Activated T-helper 1 cell treated with anti-CD3 and anti-CD28 coated beads, Interleukin-12 subunit alpha, Interleukin-12 subunit beta, Interleukin-2, Interleukin-4 antibody, amounts not matched to agents 30 ng/mL and 10 ng/mL and 1 ng/mL, durations not matched to agents 14 hours and 24 hours and 36 hours (primary cell): ENCODE measurements at places on chromosomes 4 and X.

- H3K27ac ChIP-seq: no peak overlapping the region
- no peak for DNase-seq
- no peaks in the 10 kb centered on the region for H3K36me3 ChIP-seq
- H3K4me1 ChIP-seq: peaks cover 16% of the 10 kb centered on the region
- peaks cover 46% of the 10 kb centered on the region for H3K27me3 ChIP-seq
- no peak overlapping the region for H3K4me3 ChIP-seq
These were observed 133.8 kb downstream of the PALLD start for GRCh38 chr4:168630445-168631187.

DNA sequence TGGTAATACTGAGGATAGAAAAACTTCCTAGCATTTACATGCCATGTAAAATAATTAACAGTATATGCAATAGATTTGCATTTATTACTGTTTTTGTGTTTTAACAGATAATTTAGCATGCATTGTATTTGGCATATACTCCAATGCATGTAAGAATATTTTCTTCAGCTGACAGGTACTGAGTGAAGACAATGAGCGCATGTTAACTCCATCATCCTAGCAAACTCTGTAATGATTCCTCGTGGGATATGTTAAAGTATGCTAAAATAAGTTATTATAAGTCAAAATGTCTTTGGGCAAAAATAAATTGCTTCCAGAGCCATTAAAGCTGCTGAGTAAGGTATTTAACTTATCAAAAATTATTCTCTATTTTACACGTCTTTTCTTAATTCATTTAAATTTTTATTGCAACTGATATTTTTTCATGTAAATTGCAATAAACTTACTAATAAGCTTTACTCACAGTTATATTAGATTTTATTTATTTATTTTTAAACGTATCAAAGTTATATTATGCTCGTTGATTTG is 616.4 kb upstream of the NDST4 start:
- H3K27ac ChIP-seq: no peak overlapping the region
- H3K4me3 ChIP-seq: no peak overlapping the region
- no peak for DNase-seq
- no peaks in the 10 kb centered on the region for H3K36me3 ChIP-seq

GRCh38 chr4:82049294-82049693 is 324.5 kb downstream of the HNRNPD start:
- H3K4me3 ChIP-seq: no peak overlapping the region
- H3K27ac ChIP-seq: no peak overlapping the region
- no peaks in the 10 kb centered on the region for H3K36me3 ChIP-seq
- H3K4me1 ChIP-seq: no peaks in the 10 kb centered on the region
- DNase-seq: no peak

DNA sequence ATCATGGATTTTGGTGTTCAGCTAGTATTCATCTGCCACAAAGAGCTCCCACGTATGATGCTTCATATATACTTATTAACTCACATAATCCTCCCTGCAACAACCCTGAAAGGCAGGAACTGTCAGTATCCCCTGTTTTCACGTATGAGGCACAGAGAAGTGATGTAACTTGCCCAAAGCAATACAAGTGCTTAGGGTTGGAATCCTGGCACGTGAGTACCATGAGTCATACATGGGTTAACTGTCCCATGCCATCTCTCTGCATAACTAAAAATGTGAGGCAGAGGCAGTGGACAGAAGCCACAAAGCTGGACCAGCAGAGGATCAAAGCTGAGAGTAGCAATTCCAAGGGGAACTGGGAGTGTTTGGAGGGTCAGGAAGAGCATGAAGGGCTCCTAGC is 35.7 kb upstream of the EGFL6 start:
- no peak overlapping the region for H3K4me3 ChIP-seq
- no peak for DNase-seq
- H3K27me3 ChIP-seq: no peaks in the 10 kb centered on the region
- no peaks in the 10 kb centered on the region for H3K4me1 ChIP-seq

- H3K36me3 ChIP-seq: no peaks in the 10 kb centered on the region
- H3K27me3 ChIP-seq: no peaks in the 10 kb centered on the region
- DNase-seq: no peak
- H3K4me1 ChIP-seq: no peaks in the 10 kb centered on the region
- no peak overlapping the region for H3K27ac ChIP-seq
- no peak overlapping the region for H3K4me3 ChIP-seq
These were observed 148.6 kb downstream of the EPHA5 start for GRCh38 chr4:65521666-65522065.

- no peaks in the 10 kb centered on the region for H3K4me1 ChIP-seq
- no peaks in the 10 kb centered on the region for H3K36me3 ChIP-seq
- DNase-seq: no peak
These were observed 441.7 kb downstream of the ARAP2 start for GRCh38 chr4:35802644-35803043.

DNA sequence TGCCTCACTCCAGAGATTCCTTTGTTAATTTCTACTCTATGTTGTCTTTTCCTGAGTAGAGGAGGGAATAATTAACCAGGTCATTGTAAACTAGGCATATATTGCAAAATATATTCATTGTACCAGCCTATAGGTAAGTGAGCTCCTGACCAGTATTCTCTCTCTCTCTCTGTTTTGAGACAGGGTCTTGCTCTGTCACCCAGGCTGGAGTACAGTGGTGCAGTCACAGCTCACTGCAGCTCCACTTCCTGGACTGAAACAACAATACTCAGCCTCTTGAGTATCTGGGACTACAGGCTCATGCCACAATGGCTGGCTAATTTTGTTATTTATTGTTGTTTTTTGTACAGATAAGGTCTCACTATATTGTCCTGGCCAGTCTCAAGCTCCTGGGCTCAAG is 198.3 kb downstream of the ARAP2 start:
- H3K27me3 ChIP-seq: peaks cover 5% of the 10 kb centered on the region
- no peaks in the 10 kb centered on the region for H3K36me3 ChIP-seq
- H3K27ac ChIP-seq: no peak overlapping the region
- H3K4me3 ChIP-seq: no peak overlapping the region
- no peaks in the 10 kb centered on the region for H3K4me1 ChIP-seq
- DNase-seq: no peak
